ENCODE measurements at places on chromosomes 12 and 14. TPM values are rescaled to one million over a fixed set of nuclear protein-coding genes. Genes with fewer than 3 reads are reported as not detected.

DNA sequence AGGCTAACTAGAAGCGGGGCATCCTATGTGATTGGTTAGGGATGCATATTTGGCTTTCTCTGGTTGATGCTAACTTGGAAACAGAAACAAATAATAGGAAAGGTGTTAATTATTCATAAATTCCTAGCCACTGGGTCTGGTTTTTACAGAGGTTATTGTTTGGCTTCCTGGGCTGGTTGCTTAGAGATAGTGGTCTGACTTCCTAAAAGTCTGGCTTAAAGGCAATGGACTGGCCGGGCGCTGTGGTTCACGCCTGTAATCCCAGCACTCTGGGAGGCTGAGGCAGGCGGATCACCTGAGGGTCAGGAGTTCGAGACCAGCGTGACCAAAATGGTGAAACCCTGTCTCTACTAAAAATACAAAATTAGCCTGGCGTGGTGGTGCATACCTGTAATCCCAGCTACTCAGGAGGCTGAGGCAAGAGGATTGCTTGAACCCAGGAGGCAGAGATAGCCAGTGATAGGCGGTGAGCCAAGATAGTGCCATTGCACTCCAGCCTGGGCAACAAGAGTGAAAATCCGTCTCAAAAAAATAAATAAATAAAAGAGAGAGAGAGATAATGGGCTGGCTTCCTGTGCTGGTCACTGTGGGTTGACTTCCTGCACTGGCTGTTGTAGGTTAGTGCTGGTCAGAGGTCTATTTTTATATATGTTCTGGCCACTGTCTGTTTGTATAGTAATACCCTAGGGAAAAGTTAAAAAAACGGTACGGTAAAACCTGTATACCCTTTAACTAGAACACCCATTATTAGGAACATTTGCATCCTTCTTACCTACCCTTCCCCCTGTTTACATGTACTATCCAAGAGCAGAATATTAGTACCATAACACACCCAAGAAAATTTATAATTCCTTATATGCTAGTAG is 24.1 kb downstream of the OR6S1 start:
- no peak for DNase-seq

Gene SYCP3
- 2.0 TPM for total RNA-seq

GRCh38 chr12:3759878-3760277 is 7.0 kb upstream of the CRACR2A start:
- DNase-seq: no peak

Gene NTS
- total RNA-seq: not detected

DNA sequence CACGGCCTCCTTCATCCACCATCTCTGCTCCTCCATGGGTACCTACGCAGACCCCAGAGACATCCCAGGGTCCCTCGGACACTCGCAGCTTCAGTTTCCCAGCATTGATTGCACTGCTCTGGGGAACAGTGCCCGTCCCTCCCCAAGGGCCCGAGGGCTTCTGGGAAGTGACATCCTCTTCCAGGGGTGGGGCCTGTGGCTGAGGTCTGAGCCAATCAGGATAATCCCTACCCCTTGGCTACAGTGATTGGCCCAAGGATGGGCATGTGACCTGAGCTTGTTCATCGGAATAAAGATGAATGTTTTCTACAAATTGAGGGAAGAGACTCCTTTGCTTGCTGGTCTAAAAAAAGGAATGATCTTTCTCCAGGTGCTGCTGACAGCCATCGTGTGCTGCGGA is 37.3 kb upstream of the MYL2 start:
- DNase-seq: no peak

Gene DCAF5
- 41.2 TPM for total RNA-seq

Gene CDH24
- total RNA-seq: 1.6 TPM

- DNase-seq: no peak
Observed at GRCh38 chr14:89810101-89810500, 144.4 kb downstream of the EFCAB11 start.

DNA sequence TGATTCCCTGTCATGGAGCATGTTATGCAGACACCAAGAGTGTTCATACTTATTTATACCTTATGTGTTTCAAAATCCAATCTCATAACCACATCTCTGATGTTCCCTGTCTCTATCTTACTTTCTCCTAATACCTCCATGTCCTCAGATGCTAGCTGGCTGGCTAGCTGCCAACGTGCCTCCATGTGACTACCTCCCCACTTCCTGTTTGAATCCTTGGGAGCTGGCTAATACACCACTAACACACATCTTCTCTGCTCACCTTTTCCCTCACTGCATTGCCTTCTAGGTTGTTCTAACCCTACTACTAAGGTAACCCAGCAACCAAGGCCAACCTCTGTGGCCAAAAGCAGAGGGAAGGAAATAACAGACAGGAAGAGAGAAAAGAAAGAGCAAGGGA is 27.3 kb downstream of the TTC5 start:
- DNase-seq: no peak

DNA sequence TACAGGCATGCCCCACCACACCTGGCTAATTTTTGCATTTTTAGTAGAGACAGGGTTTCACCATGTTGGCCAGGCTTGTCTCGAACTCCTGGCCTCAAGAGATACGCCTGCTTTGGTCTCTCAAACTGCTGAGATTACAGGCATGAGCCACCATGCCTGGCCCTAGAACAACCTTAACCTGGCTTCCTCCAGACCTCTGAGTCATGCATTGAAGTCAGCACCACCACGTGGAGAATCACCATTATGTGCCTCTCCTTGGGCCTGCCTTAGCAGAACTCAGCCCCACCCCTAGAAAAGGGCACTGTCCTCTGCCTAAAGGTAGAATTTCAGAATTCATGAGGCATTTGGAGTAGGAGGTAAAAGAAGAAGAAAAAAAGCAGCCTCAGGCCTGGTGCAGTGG is 49.0 kb downstream of the LIMA1 start:
- no peak for DNase-seq

Gene CDK2
- 130 TPM for total RNA-seq

DNA sequence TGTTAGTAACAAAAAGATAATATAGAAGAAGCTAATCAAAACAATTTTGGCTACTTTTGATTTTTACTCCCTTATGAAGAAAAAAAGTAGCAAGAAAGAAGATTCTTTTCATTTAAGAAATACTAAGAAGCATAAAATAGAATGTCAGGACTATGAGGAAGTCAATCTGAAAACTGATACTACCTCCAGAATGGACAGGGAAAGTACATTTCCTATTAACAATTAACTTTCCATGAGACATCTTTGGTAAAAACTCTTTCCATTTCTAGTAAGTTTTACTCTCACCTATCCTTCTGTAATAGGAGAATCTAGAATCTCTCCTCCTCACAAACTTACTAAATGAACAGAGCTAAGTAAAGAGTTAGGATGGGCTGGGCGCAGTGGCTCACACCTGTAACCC is 51.3 kb upstream of the NPFF start:
- no peak for DNase-seq

GRCh38 chr12:45088608-45089007 is 37.7 kb upstream of the DBX2 start:
- DNase-seq: no peak

Gene C12orf57
- total RNA-seq: 184 TPM

GRCh38 chr14:101031721-101032120 is 128.2 kb upstream of the RTL1 start:
- no peak for DNase-seq

Gene ANKRD52
- 55.0 TPM for total RNA-seq

Gene ZFHX2
- total RNA-seq: 0.90 TPM

DNA sequence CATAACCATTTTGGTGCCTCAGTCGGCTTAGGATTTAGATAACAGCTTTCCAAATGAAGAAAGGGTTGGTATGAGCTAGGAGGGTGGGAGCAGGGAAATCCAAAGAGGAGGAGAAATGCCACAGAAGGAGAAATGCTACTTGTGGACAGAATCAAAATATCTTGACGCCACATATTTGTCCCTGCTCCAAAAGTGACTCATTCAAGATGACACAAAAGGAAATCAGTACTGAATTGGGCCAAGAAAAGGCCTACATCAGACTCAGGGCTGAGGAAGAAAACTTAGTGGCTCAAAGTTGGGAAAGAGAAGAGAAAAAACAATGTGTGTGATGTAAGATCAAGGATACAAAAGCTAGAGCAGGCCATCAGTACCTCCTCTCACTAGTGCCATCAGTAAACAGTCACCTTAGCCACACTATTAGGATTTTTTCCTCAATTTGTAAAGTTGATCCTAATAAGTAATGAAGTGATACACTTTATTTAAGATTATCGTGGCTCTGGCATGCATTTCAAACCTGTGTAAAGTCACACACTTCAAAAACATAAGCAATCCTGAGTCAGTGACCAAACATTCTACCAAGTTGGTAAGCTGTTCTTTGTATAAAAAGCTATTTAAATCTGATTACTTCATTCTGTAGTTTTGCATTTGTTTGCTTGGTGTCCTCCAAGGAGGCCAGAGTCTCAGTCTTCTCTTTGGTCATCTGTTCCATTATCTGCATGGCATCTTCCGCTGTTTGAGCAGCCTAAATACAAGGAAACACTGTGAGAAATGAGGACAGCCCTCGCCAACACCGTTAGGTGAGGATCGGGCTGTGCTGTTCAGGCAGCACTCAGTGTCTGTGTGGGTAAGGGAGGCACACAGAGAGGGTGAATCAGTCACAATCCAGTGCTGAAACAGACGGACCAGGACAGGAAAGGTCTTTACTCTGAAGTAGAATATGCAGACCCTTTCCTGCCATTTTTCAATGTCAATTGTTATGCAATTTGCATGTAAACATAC is 52.6 kb upstream of the VPS33A start:
- no peak for DNase-seq

Gene GDF3
- not detected for total RNA-seq

DNA sequence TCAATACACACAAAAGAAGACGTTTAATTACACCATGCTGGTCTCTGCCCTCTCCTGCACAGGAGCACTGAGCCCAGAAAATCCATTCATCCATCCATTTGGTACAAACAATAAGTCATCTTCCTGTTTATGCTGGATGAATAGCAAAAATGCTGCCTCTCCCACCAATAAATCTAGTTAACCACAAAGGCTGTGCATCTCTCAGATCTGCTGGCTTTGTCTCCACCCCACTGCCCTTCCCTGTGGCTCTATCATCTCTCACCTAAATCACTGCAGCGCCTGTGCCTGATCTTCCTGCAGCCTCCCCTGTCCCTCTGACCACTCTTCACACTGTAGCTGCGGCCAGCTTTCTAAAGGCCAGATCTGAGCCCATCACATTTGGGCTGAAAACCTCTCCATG is 72.9 kb upstream of the DDX11 start:
- DNase-seq: no peak

Gene EDDM3A
- total RNA-seq: not detected

GRCh38 chr14:102508410-102508773 is 1.2 kb downstream of the ANKRD9 start:
- DNase-seq: no peak

- no peak for DNase-seq
Observed at GRCh38 chr12:3436461-3437065, 54.4 kb upstream of the PRMT8 start.

Gene LBHD2
- total RNA-seq: not detected

DNA sequence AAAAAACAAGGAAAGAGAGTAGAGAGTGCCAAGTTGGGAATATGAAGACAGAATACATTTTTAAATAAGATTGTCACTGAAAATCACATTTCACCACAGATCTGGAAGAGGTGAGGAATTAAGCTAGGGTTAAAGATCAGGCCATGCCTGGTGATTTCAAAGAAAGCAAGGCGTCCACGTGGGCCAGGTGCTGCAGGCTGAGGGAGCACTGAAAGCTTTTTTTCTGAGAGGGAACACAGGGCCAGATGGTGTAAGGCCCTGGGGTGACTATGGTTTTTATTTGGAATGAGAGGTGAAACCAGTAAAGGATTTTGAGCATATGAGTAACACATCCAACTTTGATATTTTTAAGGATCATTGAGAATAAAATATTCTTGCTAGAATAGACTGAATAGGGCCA is 20.9 kb downstream of the SYT1 start:
- DNase-seq: no peak

GRCh38 chr12:82474798-82475184 is 116.5 kb downstream of the METTL25 start:
- no peak for DNase-seq

Gene FGF6
- not detected for total RNA-seq

DNA sequence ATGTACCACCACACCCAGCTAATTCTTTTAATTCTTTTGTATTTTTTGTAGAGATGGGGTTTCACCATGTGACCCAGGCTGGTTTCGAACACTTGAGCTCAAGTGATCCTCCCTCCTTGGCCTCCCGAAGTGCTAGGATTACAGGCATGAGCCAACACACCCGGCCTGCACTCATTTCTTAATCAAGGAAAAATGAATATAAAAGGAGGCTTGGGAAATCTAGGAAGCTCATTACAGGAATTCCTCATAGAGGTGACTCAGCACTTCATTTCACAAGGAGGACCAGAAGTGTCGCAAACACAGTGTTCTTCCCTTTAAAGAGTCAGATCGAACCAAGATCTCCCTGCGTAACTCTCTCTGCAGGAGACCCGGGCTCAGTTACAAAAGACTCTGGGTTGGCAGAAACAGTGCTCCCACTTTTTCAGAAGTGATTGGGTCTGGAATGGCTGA is 30.3 kb downstream of the NFKBIA start:
- DNase-seq: no peak

GRCh38 chr12:12244341-12244740 is 22.5 kb downstream of the LRP6 start:
- DNase-seq: no peak
